ENCODE measurements at places on chromosomes 12 and 14.

GRCh38 chr12:94535510-94535921 is 75.8 kb upstream of the CEP83 start:
- no peak for DNase-seq

GRCh38 chr14:102442241-102443211 is 67.0 kb downstream of the ANKRD9 start:
- DNase-seq, result no peak

DNA sequence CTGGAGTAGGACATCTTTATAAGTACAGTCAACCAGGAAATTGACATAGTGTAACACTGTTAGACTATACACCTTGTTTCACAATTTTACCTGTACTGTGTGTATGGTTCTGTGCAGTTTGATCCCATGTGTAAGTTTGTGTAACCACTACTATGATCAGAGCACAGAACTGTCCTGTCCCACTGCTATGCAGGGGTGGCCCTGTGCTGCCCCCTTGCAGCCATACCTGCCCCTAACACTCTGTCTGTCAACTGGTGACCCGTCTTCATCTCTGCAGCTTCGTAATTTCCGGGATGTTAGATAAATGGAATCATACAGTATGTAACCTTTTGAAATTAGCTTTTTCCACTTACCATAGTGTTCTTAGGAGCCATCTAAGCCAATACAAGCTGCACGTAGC is 58.7 kb upstream of the RD3L start:
- no peak for DNase-seq

GRCh38 chr14:82009076-82009475 is 475.4 kb upstream of the SEL1L start:
- DNase-seq, result no peak

DNA sequence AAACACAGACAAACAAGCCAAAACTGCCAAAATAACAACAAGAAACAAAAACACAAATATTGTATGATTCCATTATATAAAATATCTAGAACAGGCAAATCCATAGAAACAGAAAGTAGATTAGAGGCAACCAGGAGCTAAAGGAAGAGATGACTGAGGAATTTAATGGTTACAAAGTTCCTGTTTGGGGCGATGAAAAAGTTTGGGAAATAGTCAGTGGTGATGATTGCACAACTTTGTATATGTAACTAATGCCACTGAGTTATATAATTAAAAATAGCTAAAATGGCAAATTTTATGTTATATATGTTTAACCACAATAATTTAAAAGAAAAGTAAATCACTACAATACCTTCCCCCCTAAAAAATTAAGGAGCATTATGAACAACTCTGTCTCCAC is 24.5 kb downstream of the GNPTAB start:
- DNase-seq, result no peak

- DNase-seq, result no peak
Measured at GRCh38 chr14:62159314-62159713, 397.1 kb downstream of the SNAPC1 start.

GRCh38 chr14:71448431-71449315 is 483.6 kb upstream of the RGS6 start:
- DNase-seq, result no peak

GRCh38 chr12:103626498-103626897 is 39.4 kb downstream of the STAB2 start:
- no peak for DNase-seq

DNA sequence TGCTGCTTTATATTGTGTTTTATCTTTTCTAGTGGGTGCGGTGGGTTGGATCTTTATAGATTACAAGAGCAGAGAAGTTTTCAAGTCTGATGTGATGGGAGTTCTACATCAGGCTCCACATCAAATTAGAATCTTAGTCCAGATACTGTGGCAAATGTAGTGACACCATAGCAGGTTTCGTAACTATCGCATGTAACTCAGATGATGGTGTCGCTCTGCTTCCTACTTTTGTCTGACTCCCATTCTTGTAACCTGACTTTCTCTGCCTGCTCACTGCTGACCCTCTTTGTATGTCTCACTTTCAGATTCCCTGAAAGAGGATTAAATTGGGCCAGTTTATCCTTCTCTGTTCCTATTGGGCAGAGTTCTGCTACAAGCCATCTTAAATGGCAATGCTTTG is 22.8 kb upstream of the FBXO34 start:
- no peak for DNase-seq

DNA sequence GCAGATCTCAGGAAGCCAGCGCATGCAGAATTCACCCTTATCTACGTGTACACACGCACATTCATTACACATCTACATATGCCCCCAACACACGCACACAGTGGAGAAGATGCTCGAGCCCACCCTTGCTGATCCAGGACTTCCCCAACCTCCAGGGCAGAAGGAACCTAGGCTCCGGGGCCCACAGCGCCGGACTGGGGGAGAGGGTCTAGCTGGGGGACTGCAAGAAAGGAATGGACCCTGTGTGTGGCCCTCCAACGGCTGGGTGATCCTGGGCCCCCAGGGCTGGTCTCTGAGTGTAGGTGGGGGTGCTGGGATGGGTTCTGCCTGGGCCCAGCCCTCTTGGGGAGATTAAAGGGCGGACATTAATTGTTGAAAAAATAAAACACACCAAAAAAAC is 128.1 kb upstream of the C14orf180 start:
- no peak for DNase-seq

GRCh38 chr12:127230843-127231260 is 1036.1 kb upstream of the TMEM132C start:
- no peak for DNase-seq

- no peak for DNase-seq
Measured at GRCh38 chr12:24470050-24470449, 478.9 kb downstream of the BCAT1 start.

GRCh38 chr12:57086493-57087009 is 2.4 kb upstream of the NAB2 start:
- peak; percentile 40 for DNase-seq

DNA sequence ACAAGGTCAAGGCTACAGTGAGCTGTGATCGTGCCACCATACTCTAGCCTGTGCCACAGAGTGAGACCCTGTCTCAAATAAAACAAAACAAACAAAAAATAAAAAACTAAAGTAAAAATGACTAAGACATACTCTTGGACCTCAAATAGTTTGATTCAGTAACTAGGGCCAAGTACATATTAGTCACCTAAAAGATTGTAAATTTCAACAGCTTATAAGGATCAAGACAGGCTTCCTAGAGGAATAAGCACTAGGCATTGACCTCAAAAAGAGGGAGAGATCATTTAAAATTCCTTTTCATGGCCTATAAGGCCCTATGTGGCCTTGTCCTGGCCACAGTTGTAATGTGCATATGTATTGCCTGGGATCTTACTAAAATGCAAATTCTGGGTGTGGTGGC is 46.0 kb upstream of the CHST11 start:
- no peak for DNase-seq

- DNase-seq, result no peak
Measured at GRCh38 chr12:45613296-45613695, 116.2 kb upstream of the ARID2 start.

DNA sequence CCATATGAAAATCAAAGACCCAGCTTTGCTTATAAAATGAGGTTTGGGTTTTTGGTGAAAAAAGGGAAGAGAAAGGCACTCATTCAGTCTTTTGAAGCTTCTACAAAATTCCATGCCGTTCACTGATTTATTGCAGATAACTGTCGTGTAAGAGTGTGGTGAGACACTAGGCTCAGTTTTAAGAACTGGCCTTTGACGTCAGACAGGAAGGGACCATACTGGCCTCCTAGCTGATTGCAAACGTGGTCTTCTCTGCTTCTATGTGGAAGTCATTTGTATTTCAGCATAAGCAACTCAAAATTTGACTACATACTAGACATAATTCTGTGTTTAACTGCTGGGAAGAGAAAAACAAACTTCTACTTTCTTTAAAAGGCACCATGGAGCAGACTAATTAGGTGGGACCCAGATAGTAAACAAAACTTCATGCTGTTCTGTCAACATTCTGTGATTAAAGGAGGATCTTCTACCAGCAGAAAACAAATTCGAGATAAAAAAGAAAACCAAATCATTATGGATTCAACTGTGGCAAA is 168.7 kb downstream of the TTC7B start:
- DNase-seq, result no peak

DNA sequence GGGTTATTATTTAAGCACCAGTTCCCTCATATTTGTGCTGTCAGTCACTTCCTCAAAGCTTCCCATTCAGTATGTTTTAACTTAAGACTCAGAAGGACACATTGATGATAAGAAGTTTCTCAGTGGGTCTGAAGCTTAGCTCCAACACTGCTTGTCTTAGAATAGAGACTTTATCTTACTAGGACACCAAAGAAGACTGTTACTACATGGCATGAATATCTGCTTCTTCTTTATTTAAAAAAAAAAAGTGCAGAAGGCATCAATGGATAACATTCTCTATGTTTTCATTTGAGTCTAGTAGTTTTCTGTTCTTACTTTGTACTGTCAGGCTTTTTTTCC is 404.2 kb downstream of the DAD1 start:
- no peak for DNase-seq

DNA sequence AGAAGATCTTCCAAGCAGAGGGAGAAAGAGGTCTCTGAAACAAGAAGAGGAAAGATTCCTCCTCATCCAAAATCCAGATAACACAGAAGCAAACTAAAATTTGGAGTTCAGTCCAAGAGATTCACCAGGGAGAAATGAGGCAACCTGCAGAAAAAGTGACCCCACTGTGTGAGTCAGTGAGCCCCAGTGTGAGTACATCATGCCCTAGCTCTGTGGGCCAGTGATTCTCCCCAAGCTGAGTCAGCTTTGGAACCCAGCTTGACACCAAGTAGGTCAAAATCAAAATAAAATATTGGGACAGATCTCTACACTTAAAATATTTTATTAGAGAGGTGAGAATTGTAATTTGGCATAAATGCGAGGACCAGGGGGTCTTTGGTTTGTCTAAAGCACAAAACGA is 17.2 kb downstream of the CLEC2B start:
- no peak for DNase-seq

DNA sequence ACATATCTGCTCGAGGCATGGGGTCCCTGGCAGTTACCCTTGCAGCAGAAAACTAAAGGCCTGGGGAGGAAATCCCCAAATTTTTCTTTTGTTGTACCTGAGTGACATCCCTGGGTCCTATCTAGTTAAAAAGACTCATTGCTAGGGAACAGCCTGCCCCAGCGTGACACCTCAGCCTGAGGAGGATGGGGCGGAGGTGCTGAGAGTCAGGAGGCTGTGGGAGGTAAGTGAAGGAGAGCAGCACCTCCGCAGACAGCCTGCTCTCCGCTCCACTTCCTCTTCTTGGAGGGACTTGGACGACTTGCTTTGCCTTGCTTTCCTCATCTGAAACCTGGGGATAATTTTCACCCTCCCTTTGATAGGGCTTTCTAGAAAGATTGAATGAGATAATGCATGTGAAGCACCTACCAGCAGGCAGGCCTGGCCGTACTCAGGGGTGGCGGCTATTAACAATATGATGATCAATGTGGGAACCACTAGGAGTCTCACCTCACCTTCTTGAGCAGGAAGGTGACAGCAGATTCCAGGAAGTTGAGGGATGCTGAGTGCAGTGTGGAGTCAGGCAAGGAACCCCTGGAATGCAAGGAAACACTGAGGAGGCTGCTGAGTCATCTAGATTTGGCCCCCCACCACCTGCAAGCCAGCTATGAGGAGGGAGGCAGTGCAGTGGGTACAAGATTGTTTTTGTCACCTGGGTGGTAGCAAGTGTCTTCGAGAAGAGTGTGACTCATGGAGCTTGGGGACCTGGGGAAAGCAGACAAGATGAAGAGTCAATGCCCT is 23.2 kb downstream of the UBE3B start:
- no peak for DNase-seq

- DNase-seq, result no peak
Measured at GRCh38 chr14:105197211-105197641, 16.1 kb upstream of the NUDT14 start.

DNA sequence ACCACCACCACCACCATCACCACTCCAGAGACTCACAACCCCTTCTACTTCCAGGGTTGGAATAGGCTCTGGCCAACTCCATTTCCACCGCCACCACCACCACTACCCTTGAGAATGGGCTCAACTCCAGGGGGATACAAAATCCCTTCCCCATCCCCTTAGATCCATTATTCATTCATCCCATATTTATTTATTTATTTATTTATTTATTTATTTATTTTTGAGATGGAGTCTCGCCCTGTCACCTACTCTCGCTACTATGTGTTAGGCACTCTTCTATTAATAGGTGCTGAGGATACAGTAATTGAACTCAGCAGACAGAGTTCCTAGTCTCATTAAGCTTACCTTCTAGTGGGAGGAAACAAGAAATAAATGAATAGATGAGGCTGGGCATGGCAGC is 4.8 kb upstream of the ADCY6 start:
- no peak for DNase-seq

- no peak for DNase-seq
Measured at GRCh38 chr14:73713206-73713802, 880 bp downstream of the PNMA1 start.

DNA sequence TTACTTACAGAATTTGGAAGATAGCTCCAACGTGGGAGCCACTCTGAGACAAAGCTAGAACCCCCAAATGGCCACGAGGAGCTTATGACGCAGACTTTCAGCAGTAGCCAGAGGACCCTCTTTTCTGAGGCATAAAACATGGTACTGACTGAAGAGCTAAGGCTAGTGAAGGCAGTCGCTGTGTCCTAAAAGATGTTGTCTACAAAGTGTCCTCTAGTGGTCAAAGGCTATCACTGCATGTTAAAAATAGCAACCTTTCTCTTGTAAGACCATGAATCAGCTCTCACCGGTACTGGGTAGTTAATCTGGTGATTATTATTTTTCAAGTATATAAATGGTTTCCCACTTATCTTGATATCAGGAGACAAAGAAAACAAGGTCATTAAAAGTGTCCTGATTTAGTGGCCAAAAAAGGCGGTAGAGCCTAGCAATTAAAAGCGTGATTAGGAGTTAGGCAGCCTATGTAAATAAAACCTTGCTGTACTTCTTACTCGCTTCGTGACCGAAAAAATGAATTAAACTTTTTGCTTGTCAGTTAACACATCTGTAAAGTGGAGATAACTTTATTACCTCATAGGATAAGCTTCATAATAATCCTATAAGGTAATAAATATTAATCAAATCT is 47.0 kb upstream of the LGR5 start:
- DNase-seq, result peak; percentile 69

DNA sequence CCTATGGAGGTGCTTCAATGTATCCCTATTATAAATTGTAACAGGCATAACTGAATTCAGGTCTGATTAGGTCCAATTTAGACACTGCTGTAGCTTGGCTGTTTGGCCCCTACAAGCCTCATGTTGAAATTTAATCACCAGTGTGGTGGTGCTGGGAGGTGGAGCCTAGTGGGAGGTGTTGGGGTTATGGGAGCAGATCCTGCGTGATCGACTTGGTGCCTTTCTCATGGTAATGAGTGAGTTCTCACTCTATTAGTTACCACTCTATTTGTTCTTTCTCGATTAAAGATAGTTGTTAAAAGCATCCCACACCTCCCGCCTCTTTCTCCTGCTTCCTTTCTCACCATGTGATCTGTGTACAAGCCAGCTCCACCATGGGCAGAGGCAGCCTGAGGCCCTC is 122.1 kb downstream of the FOXA1 start:
- DNase-seq, result no peak

- DNase-seq, result peak; percentile 35
Measured at GRCh38 chr12:20369305-20370013, 1.1 kb downstream of the PDE3A start.
